Effector memory CD8-positive, alpha-beta T cell (primary cell): ENCODE measurements at places on chromosomes 4 and X.
A peak's percentile ranks its signal among the peaks of the same experiment; 100 is the strongest.

- H3K27me3 ChIP-seq, result no peaks in the 10 kb centered on the region
- peak; percentile 15 for DNase-seq
- no peak overlapping the region for H3K27ac ChIP-seq
- no peak overlapping the region for H3K4me3 ChIP-seq
Observed at GRCh38 chrX:40573763-40574162, 7.0 kb upstream of the ATP6AP2 start.

- H3K27me3 ChIP-seq, result no peaks in the 10 kb centered on the region
- no peak for DNase-seq
- H3K4me3 ChIP-seq, result no peak overlapping the region
Observed at GRCh38 chrX:78366576-78366975, 39.2 kb upstream of the CYSLTR1 start.

DNA sequence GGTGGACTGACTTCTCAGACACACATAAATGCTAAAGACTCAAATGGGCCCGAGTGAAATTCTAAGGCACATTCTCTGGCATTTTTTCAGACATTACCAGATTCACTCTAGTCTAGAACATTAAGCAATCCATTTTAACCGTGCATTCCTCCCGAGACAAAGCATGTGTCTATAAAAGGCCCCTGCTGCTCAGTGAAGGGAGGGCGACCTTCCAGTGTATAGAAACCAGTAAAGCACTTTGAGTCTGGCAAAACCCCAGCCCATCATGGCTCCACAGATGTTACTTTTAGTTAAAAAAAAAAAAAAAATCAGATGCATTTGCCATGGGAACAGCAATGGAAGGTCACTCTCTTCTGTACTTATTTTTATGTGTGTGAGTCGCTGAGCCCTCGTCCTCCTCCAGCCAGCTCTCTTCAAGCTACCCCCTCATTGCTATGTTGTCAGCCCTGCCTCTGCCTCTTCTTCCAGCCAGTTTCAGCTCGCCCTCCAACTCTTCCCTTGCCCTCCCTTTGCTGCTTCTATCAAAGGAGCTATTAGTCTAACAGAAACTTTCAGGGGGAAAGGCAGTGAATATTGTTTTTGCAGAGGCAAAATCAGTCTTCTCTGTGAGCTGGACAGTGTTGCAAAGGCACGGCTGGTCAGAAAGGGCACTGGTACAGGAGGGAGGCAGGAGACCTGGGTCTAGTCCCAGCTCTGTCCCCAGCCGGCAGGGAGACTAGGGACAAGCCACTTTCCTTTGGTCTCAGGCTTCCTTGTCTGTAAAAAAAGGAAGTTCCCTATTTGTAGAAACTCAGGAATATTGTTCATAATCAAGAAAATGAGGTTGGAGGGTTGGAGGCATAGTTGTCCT lies 644.2 kb downstream of the ZNF674 start:
- H3K27ac ChIP-seq, result no peak overlapping the region
- no peaks in the 10 kb centered on the region for H3K4me1 ChIP-seq
- no peaks in the 10 kb centered on the region for H3K27me3 ChIP-seq
- no peak overlapping the region for H3K4me3 ChIP-seq
- no peak for DNase-seq

GRCh38 chr4:22754116-22754515 lies 61.4 kb downstream of the GBA3 start:
- H3K36me3 ChIP-seq, result no peaks in the 10 kb centered on the region
- H3K4me1 ChIP-seq, result no peaks in the 10 kb centered on the region
- H3K4me3 ChIP-seq, result no peak overlapping the region
- H3K27me3 ChIP-seq, result no peaks in the 10 kb centered on the region
- no peak overlapping the region for H3K27ac ChIP-seq

DNA sequence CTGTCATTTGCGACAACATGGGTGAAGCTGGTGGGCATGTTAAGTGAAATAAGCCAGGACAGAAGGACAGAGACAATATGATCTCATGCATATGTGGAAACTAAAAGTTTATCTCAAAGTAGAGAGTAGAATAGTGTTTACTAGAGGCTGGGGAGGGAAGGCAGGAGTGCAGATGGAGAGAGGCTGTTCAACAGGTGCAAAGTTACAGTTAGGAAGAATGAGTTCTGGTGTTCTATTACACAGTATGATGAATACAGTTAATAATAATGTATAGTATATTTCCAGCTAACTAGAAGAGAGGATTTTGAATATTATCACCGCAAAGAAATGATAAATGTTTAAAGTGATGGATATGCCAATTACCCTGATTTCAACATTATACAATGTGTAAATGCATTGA lies 69.8 kb downstream of the FBXL5 start:
- peaks cover 3% of the 10 kb centered on the region for H3K36me3 ChIP-seq
- peaks cover 3% of the 10 kb centered on the region for H3K4me1 ChIP-seq
